Stimulated activated CD8-positive, alpha-beta memory T cell treated with anti-CD3 and anti-CD28 coated beads, Interleukin-4, amount 100 ng/mL, for 4 hours (primary cell): ENCODE measurements at places on chromosomes 4 and X.

DNA sequence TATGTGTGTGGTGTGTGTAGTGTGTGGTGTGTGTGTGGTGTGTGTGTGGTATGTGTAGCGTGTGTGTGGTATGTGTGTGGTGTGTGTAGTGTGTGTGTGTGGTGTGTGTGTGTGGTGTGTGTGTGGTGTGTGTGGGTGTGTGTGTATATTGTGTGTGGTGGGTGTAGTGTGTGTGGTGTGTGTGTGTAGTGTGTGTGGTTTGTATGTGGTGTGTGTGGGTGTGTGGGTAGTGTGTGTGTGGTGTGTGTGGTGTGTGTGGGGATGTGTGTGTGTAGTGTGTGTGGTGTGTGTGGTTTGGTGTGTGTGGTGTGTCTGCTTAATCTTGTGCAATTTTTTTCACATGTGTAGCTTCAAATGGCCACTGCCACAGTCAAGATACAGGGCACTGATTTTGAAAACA lies 94.5 kb downstream of the CPZ start:
- no peak for DNase-seq

- DNase-seq = no peak
Observed at GRCh38 chr4:151744614-151745013, 16.2 kb downstream of the GATB start.

DNA sequence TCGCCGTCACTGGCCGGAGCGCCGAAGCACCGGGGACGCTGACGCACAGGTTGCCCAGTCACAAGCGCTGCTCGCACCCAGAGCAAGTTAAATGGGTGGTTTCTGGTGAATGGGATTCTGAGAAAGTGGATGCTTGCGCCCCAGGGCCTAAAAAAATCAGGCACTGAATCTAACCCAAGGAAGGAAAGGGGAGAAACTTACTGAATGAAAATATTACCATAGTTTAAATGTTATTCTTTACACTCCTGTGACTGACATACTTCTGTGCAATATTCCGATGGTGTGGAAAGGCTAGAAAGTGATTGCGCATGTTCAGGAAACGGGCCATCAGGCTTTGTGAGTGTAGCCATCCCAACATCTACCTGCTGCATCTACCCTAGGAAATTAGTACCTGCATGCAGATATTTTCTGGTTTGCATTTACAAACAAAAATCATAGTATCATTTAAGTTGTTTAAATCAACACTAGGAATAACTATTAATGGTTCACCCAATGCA lies 838 bp upstream of the ABCG2 start:
- DNase-seq = no peak

GRCh38 chrX:23373129-23373804 lies 38.6 kb downstream of the PTCHD1 start:
- DNase-seq = no peak

- DNase-seq = no peak
Observed at GRCh38 chr4:186829740-186830449, 106.2 kb upstream of the FAT1 start.

DNA sequence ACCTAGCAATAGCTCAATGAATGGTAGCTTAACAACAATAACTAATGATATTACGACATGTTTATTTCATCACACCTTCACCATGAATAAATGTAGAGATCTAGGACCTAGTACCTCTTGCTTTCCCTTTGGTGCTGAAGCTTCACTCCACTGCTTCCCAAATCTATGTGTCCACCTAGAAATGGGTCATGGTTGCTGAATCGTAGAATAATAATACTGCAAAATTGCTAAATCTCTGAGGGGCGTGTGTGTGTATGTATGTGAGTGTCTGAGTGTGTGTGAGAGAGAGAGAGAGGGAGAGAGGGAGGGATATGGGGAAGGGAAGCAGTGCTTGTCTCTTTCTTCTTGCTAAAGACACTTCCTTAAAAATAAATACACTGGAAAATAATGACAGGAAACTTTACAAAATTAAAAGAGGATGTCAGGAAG lies 109.3 kb upstream of the BMP2K start:
- no peak for DNase-seq

- no peak for DNase-seq
Observed at GRCh38 chr4:47933840-47934239, 19.5 kb upstream of the NFXL1 start.

- DNase-seq = no peak
Observed at GRCh38 chr4:185269286-185269685, 59.9 kb downstream of the SNX25 start.

GRCh38 chrX:4994855-4995254 lies 1233.8 kb downstream of the NLGN4X start:
- no peak for DNase-seq

DNA sequence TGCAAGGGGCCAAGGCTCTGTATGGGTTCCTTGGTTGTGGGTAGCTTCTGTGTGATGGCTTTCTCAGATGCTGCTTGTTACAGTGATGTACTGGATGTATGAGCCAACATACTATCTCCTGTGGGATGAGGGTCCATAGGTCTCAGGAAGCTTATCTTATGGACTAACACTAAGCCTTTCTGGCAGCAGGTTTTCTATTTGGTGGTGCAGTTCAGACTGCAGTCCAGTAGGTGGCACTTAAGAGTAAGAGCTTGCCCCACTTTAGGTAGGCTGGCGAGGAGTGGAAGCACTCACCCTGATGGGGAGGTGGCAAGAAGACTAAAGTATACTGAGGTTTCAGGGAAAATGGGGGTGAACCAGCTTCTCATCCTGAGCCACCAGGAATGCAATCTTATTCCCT lies 306.7 kb upstream of the MAOA start:
- no peak for DNase-seq

DNA sequence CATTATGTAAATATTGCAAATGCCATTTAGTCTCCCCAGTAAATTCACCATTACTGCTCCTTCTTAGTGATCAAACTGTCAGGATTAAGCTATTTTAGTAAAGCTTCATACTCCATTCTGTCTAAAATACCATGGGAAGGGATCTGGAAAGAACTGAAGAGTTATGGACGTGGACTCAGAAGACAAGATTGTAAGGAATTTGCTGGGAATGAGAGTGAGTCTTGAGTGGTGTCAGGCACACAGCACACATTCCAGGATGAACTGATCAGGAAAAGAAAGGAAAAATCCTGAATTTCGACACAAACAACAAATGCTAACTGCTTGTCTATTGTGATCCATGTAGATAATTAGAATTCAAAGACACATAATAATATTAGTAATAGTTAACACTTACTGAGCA lies 311.0 kb downstream of the CENPC start:
- DNase-seq = no peak

GRCh38 chr4:137635601-137636000 lies 103.3 kb upstream of the PCDH18 start:
- DNase-seq = no peak

DNA sequence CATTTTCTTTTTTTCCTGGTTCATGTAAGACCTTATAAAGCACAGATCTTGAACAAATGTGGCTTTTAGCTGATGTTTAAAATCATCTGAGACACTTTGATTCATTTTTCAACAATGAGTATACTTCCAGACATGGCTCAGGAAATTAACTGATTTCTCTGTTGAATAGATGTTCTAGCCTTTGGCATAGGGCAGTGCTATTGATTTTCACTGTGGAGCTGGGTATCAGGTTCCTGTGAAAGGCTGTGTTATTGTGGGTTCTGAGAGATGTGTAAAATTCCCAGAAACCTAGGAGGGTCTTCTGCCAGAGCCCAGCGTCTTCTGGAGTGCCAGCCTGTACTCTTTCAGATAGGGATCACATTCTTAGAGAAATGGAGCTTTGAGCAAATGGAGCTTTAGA lies 278.9 kb downstream of the EPHA5 start:
- no peak for DNase-seq

DNA sequence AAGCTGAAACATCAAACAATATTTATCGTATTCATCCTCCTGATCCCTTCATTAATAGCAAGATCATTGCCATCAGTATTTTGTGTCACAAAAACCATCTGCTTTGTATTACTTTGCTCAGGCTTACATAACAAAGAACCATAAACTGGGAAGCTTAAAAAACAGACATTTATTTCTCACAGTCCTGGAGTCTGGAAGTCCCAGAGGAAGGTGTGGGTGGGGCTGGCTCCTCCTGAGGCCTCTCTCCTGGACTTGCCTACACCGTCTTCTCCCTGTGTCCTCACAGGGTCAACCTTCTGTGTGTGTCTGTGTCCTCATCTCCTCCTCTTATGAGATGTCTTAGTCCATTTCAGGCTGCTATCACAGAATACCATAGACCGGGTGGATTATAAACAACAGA lies 61.3 kb upstream of the MXRA5 start:
- no peak for DNase-seq

GRCh38 chrX:22343192-22343591 lies 70.5 kb downstream of the CBLL2 start:
- DNase-seq = no peak

GRCh38 chrX:142999199-142999701 lies 26.5 kb upstream of the SPANXN4 start:
- DNase-seq = no peak

DNA sequence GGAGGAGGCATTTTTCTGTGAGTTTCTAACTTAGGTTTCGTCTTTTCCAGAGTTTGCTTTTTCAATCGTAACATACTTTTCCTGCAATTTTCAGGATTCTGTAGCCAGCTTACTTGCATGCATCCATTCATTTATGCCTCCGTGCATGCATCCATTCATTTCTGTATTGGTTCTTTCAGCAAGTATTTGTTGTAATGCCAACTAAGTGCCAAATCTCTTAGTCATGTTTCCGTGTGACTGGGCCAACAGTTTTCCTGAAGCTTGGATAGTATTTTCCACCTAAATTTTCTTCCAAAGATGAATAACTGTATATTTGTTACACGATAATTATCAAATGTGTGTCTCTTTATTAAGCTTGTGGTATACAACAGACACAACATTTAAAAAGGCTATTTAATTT lies 41.5 kb downstream of the CBLL2 start:
- no peak for DNase-seq
